ENCODE measurements at places on chromosomes 5 and 9. TPM values are rescaled to one million over a fixed set of nuclear protein-coding genes. Genes with fewer than 3 reads are reported as not detected.

The EIF4E1B gene
- total RNA-seq: not detected

The PLAC8L1 gene
- not detected for total RNA-seq

The TXNDC8 gene
- total RNA-seq: not detected

The CEP72 gene
- 3.5 TPM for total RNA-seq

The POMT1 gene
- total RNA-seq: 18.1 TPM

The MOB3B gene
- 19.3 TPM for total RNA-seq

The TLN1 gene
- 202 TPM for total RNA-seq

The IGFBPL1 gene
- not detected for total RNA-seq

The SMIM32 gene
- total RNA-seq: not detected

The ZNF462 gene
- 43.9 TPM for total RNA-seq

The LOX gene
- 5.9 TPM for total RNA-seq

The PCDHA11 gene
- total RNA-seq: 2.0 TPM

The MAP1B gene
- 103 TPM for total RNA-seq

The LCN1 gene
- not detected for total RNA-seq

The OSMR gene
- total RNA-seq: 111 TPM

The SNX30 gene
- total RNA-seq: 20.8 TPM

The PCDHA8 gene
- total RNA-seq: not detected

The GNA14 gene
- not detected for total RNA-seq

The TAS2R1 gene
- total RNA-seq: not detected

The FOXD4 gene
- total RNA-seq: not detected

The IL9 gene
- total RNA-seq: not detected

The ZCCHC9 gene
- 41.3 TPM for total RNA-seq

The ANXA1 gene
- total RNA-seq: 461 TPM

The NR5A1 gene
- not detected for total RNA-seq

The TPD52L3 gene
- not detected for total RNA-seq

The ZBTB5 gene
- total RNA-seq: 20.5 TPM

The IFNK gene
- not detected for total RNA-seq

The NR6A1 gene
- 4.8 TPM for total RNA-seq

The GAPT gene
- not detected for total RNA-seq

The TOR4A gene
- total RNA-seq: 1.5 TPM

The AIF1L gene
- 10.7 TPM for total RNA-seq

The HAPLN1 gene
- total RNA-seq: under 0.01 TPM

The C9orf72 gene
- total RNA-seq: 11.8 TPM

The AOPEP gene
- 27.0 TPM for total RNA-seq

The NTNG2 gene
- total RNA-seq: 2.0 TPM

The ADAMTS16 gene
- total RNA-seq: not detected

The EQTN gene
- not detected for total RNA-seq

The PCDHGB5 gene
- 10.5 TPM for total RNA-seq

The PCDHB5 gene
- total RNA-seq: 0.12 TPM

The ZNF454 gene
- 0.17 TPM for total RNA-seq

The PSIP1 gene
- 38.4 TPM for total RNA-seq

The RPL35 gene
- 1,657 TPM for total RNA-seq

The PCDHA3 gene
- total RNA-seq: not detected

The SLC46A2 gene
- not detected for total RNA-seq

The C9 gene
- under 0.01 TPM for total RNA-seq

The CDH6 gene
- not detected for total RNA-seq

The CD72 gene
- total RNA-seq: 1.7 TPM

The FAXDC2 gene
- total RNA-seq: 2.5 TPM

The SLC22A5 gene
- total RNA-seq: 11.5 TPM

The RORB gene
- total RNA-seq: 0.17 TPM

The TTLL11 gene
- 17.5 TPM for total RNA-seq
